Left cardiac atrium (tissue), 4 donors: ENCODE measurements at places on chromosomes 13 and 19. TPM values are rescaled to one million over a fixed set of nuclear protein-coding genes. Genes with fewer than 3 reads are reported as not detected.

DNA sequence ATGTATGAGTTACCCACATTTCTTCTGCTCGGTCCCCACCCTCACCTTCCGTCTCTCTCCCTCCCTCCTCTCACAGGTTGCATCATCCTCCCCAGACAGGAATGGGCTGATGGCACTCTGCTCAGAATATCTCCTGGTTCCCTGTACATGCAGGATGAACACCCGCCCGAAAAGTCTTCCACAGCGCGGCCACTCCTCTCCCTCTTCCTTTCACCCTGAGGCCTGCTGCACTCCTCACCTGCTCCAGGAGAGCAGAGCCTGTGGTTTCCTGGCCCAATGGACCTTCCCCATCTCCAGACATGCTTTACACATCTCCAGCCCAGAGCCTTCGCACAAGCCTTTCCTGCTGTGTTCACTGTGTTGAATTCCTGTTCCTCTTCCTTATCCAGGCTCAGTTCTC is 40.9 kb downstream of the GSX1 start:
- DNase-seq = no peak

Gene RABAC1
- total RNA-seq = 117 TPM

- DNase-seq = no peak
These were observed 1153.0 kb downstream of the SLITRK5 start for GRCh38 chr13:88824218-88824617.

Gene TLE6
- 0.65 TPM for total RNA-seq
